ENCODE measurements at places on chromosomes 13 and 19. TPM values are rescaled to one million over a fixed set of nuclear protein-coding genes. Genes with fewer than 3 reads are reported as not detected.
A peak's percentile ranks its signal among the peaks of the same experiment; 100 is the strongest.

The MCEMP1 gene
- not detected for polyA plus RNA-seq

DNA sequence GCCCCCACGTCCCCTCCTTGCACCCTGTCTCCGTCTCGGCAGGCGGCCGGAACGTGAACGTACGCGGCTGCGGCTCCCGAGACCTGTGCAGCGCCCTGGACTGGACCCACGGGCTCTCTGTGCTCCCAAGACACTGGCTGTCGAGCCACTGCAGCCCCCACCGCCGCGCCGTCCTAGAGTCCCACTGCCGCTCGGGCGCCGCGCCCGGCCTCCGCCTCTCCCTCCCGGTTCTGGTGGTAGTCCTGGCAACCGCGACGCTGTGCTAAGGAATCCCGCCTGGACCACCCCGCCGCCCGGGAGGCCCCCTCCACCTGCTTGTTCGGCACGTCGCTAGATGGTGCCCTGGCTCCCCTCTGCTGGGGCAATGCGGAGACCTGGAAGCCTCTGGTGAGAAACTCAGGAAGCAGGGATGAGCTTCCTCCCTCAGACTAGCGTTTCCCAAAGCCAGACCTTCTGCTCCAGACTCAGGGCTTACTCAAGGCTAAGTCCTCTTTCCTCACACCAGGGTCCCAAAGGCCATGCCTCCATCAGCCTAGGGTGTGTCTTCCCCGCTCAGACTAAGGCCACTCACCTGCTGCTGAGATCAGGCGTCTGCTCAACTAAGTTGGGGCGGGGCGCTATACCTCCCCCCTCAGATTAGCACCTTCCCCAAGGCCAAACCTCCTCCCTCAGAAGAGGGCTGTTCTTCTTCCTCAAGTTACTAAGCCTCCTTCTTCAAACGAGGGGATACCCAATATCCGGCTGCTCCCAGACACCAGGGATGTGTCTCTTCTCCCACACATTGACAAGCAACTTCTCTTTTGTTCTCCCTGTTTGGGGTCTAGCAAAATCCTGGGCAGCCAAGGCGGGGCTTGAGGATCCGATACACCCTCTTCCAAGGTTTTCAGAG, 16.1 kb upstream of the IRGC start:
- H3K4me3 ChIP-seq, result peak overlapping the region; percentile 1
- peak; percentile 38 for DNase-seq
- H3K36me3 ChIP-seq, result no peaks in the 10 kb centered on the region
- no peaks in the 10 kb centered on the region for H3K27me3 ChIP-seq

DNA sequence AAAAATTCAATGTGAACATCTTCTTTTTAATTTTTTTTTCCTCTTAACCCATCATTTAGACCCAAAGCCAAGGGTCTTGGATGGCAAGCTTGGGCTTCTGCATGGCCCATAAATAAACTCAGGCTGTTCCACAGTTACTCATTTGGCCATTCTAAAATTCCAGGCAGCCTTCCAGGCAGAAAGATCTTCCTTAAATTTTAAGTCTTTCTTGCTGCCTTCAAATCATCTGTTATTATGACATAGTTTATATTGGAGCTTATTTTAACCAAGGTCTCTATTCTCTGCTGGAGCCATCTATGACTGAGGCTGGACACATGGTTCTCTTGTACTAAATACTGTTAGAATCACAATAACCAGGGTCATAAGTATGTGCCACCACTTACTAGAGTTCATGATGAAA, 317.3 kb upstream of the MAB21L1 start:
- no peak for DNase-seq
- no peak overlapping the region for H3K27ac ChIP-seq
- no peaks in the 10 kb centered on the region for H3K27me3 ChIP-seq
- H3K36me3 ChIP-seq, result no peaks in the 10 kb centered on the region
- H3K4me1 ChIP-seq, result no peaks in the 10 kb centered on the region

The KCNN1 gene
- 4.4 TPM for polyA plus RNA-seq

- H3K4me1 ChIP-seq, result no peaks in the 10 kb centered on the region
- H3K27ac ChIP-seq, result no peak overlapping the region
- no peak for DNase-seq
- no peaks in the 10 kb centered on the region for H3K27me3 ChIP-seq
- H3K36me3 ChIP-seq, result no peaks in the 10 kb centered on the region
These were observed 877.2 kb upstream of the PCDH20 start for GRCh38 chr13:62292714-62293480.

GRCh38 chr19:16111909-16112752, 442 bp downstream of the RAB8A start:
- peak overlapping the region; percentile 85 for H3K27ac ChIP-seq
- H3K27me3 ChIP-seq, result no peaks in the 10 kb centered on the region
- peak overlapping the region; percentile 71 for H3K4me3 ChIP-seq
- peaks cover 16% of the 10 kb centered on the region for H3K4me1 ChIP-seq
- no peaks in the 10 kb centered on the region for H3K36me3 ChIP-seq

The CEACAM4 gene
- polyA plus RNA-seq, result 0.47 TPM

- H3K4me1 ChIP-seq, result no peaks in the 10 kb centered on the region
- DNase-seq, result no peak
- H3K36me3 ChIP-seq, result no peaks in the 10 kb centered on the region
These were observed 18.1 kb downstream of the NALCN start for GRCh38 chr13:101398191-101398590.

All from testis (tissue), 5 donors.